ENCODE measurements at places on chromosomes 4 and X.

GRCh38 chr4:48483006-48483776 is at the start of gene SLC10A4:
Gene SLC10A4 (plus strand): TSS chr4:48483343. CDS start chr4:48483562, 219 bp downstream.
- DNase-seq: no peak

DNA sequence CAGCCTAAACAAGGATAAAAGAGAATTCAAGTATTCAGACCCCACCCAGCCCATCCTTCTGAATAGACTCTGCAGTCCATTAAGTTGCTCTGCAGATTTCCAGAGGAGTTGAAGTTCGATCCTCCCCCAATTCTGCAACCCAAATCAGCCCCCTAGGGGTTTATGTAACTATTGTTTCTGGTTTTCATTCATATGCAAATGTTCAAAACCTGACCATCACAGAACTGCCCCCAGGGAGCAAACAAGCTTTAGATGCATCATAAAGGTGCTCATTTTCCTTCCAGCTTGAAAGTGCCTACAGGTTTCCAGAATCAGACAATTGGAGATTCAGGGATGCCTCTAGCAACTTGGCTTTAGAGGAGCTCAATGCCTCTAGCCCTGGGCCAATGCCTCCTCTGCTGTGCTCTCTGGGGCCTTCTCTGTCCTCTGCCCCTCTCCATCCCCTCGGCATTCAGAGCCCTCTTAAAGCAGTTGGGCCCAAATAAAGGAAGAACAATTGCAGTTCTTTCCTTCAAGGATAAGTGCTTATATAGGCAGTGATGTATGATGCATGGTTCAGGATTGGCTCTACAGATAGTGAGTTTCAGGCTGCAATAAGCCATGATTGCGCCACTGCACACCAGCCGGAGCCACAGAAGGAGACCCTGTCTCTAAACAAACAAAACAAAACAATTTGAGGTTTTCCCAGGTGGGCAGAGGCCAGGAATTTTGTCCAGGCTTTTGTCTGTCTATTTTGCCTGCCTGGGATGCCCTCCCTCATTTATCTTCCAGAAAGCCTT is 23.5 kb upstream of the SPINK2 start:
- DNase-seq: no peak

DNA sequence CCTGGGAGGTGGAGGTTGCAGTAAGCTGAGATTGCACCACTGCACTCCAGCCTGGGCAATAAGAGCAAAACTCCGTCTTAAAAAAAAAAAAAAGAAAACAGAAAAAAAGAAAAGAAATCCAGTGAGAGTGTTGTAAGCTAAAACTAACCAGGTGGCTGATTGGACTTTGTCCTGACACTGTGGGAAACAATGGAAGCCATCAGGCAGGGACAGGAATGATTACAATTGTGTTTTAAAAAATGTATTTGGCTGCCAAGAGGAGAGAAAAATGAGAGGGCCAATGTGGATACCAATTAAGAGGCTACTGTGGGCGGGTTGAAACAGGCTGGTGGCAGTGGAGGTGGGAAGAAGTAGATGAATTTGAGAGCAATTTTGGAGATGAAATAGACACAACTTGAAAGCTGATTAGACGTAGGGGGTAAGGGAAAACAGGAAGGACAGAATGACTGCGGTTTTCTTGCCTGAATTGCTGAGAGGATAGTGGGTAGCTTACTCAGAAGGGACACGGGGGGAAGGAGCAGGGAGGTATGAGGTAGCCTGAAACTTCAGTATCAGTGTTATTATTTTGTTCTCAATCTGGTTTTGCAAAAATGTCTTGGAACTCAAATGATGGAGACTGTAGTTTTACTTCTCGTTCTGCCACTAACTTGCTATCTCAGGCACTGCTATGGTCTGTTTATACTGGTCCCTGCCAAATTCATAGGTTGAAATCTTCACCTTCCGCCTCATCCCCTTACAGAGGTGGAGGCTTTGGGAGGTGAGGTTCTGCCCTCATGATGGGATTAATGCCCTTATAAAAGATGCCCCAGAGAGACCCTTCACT is 45.6 kb upstream of the CHRNA9 start:
- DNase-seq: no peak

- DNase-seq: no peak
Observed at GRCh38 chrX:41085512-41085877, 250 bp downstream of the USP9X start.

DNA sequence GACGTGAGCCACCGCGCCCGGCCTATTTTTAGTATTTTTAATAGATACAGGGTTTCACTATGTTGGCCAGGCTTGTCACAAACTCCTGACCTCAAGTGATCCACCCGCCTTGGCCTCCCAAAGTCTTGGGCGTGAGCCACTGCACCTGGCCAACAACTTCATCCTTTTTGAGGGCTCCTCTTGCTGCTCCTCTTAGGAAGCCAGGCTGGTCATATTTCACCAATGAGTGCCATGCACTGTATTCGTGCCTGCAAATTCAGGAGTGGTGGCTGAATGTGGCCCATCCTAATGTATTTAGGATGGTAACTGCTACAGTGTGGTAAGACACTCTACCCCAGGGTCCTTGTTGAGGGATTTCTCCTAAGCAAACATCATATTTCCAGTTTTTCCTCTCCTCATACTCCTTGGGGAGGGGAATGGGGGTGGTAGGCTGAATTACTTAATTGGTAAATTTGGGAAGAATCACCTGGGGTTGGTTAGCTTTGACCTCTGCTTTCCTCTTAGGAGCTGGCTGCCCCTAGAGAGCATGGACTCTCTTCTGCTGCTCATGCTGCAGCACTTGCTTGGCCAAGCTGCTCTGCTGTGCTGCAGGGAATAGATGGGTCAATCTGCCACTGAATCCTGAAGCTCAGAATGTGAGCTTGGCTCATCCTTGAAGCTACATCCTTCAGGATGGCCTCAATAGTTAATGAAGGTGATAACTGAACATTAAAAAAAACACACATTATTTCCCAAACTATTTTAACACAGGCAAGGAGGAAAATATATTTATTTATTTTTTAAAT is 167.4 kb downstream of the HS3ST1 start:
- no peak for DNase-seq

DNA sequence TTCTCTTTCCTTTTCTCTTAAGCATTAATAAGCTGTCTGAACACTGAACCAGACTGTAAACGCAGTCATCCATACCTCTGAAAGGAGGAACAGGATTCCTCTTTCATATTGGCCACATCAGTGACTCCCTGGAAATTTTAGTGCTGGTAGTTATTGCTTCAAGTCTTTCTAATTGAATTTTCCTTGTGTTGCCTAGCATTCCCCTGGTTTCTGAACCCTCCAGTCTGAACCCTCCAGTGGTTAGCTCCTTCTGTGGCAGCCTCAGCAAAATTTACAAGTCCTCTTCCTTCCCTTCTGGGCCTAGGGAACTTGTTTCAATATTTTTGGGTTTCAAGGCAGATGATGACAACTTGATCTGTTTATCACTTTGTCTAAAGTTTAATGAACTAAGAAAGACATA is 7.9 kb downstream of the SPARCL1 start:
- DNase-seq: no peak

GRCh38 chrX:107502316-107502715 is 52.9 kb downstream of the FRMPD3 start:
- DNase-seq: no peak

- no peak for DNase-seq
Observed at GRCh38 chr4:80115368-80116181, 42.5 kb upstream of the ANTXR2 start.

DNA sequence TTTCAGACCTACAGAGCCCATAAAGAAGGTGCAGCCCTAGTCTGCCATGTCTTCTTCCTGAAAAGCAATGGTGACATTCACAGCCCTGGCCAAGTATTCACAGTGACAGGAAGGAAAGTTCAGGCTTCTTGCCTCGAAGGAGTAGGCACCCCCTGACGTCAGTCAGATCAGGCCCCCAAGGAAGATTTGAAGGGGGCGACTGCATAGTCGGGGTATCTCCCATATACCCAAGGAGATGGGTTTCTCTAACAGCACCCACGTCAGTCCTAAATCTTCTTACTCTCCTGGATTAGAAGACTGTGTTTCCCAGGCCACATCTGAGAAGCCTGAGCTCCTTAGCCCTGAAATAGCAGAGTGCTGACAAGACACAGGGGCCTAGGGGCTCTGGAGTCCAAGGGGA is at the start of gene PPEF2:
TSS of gene PPEF2 (minus strand) at position 101 of the 400 bp plus-strand sequence. CDS start 6,127 bp downstream, outside the sequence.
- DNase-seq: no peak

GRCh38 chr4:189202182-189202868 is 738.3 kb upstream of the FRG1 start:
- peak; percentile 79 for DNase-seq

DNA sequence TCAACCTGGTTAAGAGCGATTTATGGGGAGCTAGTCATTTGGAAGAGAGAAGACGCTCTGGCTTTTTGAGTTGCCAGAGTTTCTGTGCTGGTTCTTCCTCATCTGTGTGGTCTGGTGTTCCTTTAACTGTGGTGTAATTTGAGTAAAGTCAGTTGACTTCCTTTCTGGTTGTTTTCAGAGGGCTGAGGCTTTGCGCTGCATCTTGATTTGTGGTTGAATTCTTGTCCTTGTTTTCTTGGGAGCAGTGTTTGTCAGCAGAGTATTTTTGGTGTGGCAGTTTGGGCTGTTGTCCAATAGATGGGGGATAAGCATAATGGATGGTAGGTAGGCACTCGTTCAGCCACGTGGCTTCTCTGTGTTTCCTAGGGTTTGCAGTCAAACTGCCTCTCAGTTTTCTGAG is 2143.2 kb upstream of the TENM3 start:
- no peak for DNase-seq

GRCh38 chrX:12974305-12974795 is 560 bp upstream of the TMSB4X start:
- peak; percentile 40 for DNase-seq

- no peak for DNase-seq
Observed at GRCh38 chrX:54994668-54995351, 822 bp upstream of the PFKFB1 start.

GRCh38 chr4:53380221-53380620 is 2.8 kb downstream of the FIP1L1 start:
- DNase-seq: no peak

DNA sequence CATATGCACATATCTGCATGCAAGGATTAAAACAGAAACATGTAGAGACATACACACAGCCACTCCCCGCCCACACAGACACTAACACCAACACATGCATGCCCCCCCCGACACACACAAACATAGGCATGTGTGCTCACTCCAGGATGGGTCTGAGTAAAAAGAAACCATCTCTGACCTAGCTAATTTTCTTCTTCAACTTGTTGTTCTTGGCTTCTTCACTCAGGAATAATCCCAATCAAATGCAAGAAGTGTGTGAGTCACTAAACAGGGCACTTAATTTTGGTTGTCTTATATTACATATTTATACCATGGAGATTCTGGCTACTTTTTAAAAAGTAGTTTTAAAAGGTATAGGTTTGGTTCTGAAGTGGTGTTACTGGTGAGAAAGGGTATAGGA is 28.3 kb downstream of the ENOX2 start:
- no peak for DNase-seq

GRCh38 chr4:37978248-37978924 is 18.2 kb downstream of the PTTG2 start:
- DNase-seq: no peak

DNA sequence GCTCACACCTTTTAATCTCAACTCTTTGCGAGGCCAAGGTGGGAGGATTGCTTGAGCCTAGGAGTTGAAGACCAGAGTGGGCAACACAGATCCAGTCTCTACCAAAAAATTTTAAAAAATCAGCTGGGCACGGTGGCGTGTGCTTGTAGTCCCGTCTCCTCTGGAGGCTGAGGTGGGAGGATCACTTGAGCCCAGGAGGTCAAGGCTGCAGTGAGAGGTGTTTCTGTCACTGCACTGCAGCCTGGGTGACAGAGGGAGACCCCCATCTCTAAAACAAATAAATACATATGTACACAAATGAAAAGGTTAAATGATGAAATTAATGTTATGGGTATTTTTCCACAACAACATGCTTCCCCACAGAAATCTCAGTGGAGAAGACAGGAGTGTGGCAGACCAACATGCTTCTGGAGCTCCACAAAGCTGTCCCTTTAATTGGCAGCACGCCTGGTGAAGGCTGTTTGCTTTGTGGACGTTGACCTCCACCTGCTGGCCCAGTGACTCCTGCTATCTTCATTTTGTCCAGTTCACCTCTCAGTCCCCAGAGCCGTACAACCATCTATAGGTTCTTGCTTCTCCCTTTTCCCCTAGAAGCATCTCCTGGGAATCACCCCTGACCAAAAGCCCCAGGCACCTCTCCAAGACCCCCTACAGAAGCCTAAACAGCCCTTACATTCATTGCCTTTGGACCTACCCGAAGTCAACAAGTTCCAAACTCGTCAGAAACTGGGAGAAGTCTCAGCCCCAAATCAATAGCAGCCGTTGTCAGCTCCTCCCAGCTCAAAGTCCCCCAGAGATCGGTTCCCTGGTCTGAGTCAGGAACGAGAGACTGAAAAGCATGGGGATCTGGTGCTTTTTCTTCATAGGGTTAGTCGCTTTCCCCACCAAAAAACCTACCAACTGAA is 36.4 kb upstream of the CD99 start:
- no peak for DNase-seq

GRCh38 chr4:137967480-137968190 is 274.5 kb downstream of the SLC7A11 start:
- DNase-seq: no peak

DNA sequence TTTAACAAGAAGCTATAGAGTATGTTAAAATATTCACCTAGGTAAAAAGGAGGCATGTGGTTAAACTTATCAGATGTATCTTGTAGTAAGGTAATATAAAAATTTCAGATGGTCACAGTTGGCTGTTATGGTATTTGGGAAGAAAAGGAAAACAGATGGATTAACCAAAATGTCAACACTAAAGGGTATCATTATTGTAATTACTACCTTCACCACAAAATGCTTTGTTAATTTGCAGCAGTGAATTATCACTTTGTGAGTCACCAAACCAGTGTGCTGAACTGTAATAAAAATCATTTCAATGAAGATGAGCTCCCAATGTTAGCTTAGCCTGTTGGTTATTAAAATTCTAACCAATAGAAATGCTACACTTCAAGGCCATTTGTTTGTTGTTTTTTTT is 233.9 kb downstream of the RPA4 start:
- no peak for DNase-seq

DNA sequence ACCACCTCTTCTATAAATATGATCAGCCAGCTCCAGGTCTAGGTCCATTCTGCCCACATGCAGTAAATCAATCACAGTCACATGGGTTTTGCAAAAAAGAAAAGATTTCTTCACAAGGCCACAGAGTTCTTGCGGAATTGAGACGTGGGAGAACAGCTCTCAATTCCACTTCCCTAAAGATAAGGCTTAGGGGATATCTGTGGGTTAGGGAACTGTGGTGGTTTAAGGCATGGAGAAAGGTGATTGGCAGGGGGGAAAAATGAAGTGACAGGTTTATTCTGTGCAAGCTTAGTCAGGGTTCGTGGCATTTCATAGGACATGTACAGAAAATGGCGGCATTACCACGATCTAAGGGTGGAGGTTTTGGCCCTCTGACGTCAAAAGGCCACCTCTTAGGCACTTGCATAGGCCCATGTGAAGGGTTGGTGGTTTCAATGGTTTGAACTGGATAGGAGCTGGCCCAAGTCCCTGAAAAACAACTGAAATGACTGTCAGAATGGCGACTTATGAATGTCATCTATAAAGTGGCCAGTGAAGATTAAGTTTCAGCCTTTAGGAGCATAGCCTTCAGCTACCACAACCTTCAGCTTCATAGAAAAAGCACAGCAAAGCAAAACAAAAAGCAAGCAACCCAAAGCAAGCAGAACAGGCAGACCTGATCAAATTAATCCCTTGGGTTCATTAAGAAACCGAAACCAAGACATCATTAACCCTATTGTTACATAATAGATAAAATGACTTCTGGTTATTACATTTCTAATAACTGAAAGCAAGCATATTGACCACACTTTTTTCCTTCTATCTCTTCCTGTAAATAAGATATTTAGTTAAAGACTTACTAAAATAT is 289.8 kb upstream of the SFRP2 start:
- DNase-seq: no peak
